ENCODE measurements at places on chromosomes 2 and 18.

- no peak for DNase-seq
Observed at GRCh38 chr2:179876266-179876665, 14.9 kb upstream of the ZNF385B start.

- no peak for DNase-seq
Observed at GRCh38 chr2:65514555-65515195, 82.3 kb upstream of the SPRED2 start.

- no peak for DNase-seq
Observed at GRCh38 chr2:197869501-197870111, 65.2 kb downstream of the PLCL1 start.

GRCh38 chr2:231318954-231319353, 76.6 kb upstream of the B3GNT7 start:
- no peak for DNase-seq

GRCh38 chr18:212780-213179, 54.4 kb downstream of the USP14 start:
- no peak for DNase-seq

DNA sequence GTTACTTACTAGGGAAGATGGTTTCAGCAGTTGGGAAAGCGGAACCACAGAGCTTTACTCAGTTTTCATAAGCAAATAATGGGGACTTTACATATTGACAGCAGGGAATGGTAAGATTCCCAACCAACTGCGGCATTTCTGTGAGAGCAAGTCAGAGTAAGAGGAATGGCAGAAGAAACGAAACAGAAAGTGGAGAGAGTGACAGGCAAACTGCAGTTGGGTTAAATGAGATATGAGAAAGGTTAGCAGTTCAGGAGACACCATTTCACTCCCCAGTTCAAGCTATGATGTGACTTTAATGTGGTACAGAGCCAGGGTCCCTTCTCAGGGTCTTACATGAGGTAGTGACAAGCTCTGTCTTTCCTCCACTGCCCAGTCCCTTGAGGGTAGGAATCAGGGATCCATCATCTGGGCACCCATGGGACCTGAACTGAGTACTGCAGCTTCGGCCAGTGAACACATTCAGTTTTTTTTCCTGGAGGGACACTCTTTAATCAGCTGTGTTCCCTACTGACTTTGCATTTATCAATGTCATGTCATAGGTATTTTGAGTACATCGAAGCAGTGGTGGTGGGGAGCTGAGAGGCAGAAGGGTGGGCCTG, 33.0 kb upstream of the GREB1 start:
- DNase-seq, result no peak

- no peak for DNase-seq
Observed at GRCh38 chr18:13661779-13662256, 64.5 kb downstream of the FAM210A start.

- no peak for DNase-seq
Observed at GRCh38 chr2:232941400-232941799, 71.3 kb downstream of the SNORC start.

GRCh38 chr2:76829374-76830234, 692.6 kb downstream of the LRRTM4 start:
- DNase-seq, result no peak

DNA sequence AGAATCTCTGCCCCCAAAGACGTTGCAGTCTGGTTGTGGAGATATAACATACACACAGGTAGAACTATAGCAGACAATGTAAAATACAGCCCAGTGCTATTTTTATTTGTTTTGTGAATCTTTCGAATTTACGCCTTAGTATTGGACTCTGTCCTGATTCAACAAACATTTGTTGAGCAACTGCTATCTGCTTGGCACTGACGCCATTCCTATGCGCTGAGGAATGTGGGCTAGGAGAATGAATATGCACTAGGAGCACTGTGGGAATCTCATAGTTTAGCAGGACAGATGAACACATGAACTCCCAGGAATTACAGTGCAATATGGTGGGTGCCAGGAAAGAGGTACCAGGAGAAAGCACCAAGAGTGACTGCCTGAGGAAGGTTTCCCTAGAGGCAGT, 181.7 kb upstream of the SIX3 start:
- no peak for DNase-seq

- DNase-seq, result no peak
Observed at GRCh38 chr2:200242570-200242969, 63.9 kb upstream of the SPATS2L start.

DNA sequence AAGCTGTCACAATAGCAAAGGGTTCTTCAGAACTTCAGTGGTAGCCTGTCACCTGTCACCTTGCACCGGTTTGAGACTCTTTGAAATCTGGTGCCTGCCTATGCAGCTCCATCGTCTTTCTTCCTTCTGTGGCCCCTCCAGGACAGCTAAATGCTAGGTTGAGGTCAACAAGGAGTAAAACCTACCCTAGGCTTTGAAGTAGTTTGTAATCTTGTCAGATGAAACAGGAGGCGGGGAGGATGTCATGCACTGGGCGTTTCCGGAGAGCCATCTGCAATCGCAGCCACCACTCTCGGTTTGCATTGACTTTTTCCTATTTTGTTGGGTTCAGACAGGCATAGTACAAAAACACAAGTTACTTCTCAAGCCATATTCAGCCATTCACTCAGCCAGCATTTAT, 116.7 kb downstream of the LPIN1 start:
- DNase-seq, result no peak
